AG04449 (cell line): ENCODE measurements at places on chromosomes 6 and 20.

- DNase-seq: no peak
Observed at GRCh38 chr20:41769592-41770018, 151.4 kb upstream of the CHD6 start.

- no peak for DNase-seq
Observed at GRCh38 chr6:56361812-56362211, 114.4 kb upstream of the COL21A1 start.

DNA sequence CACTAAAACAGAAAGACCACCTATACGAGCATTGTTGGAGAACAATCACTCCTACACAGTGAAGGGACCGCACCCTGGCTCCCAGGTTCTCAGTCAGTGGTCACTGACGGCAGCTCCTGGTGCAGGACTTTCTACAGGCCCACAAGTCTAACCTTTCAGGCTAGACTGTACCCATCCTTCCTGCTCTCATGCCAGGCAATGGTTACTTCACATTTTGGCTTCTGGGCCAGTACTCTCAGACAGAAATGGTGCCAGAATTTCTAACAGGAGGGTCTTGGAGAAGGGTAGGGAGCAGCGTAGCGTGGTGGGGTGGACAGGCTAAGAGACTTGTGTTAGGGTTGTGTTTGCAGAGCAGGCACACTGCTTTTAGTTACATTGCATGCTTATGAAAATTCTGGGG, 12.1 kb downstream of the TOMM34 start:
- DNase-seq: no peak

- DNase-seq: peak; percentile 41
Observed at GRCh38 chr6:44898296-44898930, 429.7 kb upstream of the RUNX2 start.

DNA sequence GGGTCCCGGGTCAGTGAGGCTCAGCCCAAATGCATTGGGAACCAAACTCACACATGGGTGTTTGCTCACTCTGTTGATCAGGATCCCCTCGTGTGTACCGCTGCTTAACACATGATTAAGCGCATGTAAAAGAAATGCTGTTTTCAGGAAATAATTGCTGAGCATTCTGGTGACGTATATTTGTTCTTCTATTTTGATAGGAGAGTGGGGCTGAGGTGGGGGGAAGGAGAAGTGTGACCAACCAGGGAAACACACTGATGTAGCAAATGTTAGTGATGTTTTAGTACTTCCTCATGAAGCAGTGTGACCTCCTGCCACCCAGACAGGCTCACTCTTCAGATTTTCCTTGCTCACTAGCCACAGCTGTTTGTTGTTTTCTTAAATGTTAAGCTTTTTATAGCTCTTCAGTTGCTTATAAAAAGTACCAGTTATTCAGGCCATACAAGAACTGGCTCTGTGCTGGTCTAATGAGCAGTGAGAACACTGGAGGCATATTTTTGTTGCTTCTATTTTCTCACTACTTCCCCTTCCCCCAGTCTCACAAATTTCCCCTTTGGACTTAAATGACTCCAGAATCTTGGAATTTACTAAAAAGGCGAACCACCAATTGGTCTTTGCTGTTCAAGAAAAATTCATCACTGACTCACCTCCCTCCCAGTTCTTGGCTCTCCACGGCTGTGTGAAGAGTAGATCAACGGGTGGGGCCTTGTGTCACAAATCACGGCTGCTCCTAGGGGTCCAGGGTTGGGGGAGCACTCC, 79.2 kb upstream of the BACH2 start:
- DNase-seq: peak; percentile 59

- DNase-seq: no peak
Observed at GRCh38 chr20:57111028-57111373, 155.4 kb downstream of the BMP7 start.

DNA sequence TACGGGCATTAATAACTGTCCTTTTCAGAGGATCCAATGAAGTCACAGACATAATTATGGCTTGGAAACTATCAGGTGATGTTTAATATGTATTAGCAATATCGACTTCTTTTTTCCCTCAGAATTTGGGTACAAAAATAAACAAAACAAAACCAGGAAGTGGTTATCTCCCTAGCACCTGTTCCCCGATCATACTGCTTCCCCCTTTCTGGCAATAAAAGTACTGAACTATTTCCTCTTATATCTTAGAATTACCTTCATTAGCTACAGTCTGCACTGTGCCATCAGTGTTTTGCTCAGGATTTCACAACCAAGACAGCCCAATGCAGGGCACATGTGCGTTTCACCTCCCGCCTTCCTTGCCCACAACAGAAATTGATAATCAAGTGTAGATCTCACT, 216.9 kb upstream of the BTBD3 start:
- DNase-seq: no peak

DNA sequence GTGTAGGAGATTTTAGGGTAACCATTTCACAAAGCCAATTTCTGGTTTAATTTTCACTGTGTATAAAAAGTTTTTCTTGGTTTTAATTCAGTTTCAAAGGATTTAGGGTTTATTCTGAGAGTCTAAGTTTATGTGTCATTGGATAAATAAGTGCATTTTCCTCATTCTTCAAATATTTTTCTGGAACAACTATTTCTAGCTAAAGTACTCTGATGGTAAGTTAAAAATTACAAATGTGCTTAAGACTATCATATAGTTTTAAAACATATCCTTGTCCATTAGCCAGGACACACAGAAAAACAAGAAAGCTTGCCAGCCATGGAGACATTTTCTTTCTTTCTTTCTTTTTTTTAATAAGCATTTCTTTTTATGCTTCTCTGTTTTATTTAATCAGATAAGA, 333.0 kb downstream of the RFPL4B start:
- no peak for DNase-seq

DNA sequence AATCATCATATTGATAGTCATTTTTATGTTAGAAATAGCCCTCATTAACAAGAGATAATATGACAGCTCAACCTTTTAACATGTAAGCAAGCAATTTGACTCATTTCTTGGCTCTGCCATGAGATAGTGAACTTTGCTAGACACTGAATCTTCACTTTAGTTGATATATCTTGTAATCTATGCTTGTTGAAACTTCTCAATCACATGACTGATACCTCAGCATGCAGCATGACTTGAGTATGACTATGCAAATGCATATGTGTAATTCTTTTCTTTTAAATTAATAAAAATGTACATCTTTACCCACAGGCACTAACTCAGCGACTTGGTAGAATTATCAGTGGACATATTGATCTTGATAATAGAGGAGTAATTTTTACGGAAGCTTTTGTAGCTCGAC, 6.6 kb downstream of the UFL1 start:
- DNase-seq: no peak

GRCh38 chr20:51020657-51021056, 2.2 kb downstream of the KCNG1 start:
- DNase-seq: no peak

- no peak for DNase-seq
Observed at GRCh38 chr6:37406726-37407341, 26.2 kb upstream of the CMTR1 start.

- no peak for DNase-seq
Observed at GRCh38 chr6:91273729-91274128, 686.9 kb upstream of the MAP3K7 start.

DNA sequence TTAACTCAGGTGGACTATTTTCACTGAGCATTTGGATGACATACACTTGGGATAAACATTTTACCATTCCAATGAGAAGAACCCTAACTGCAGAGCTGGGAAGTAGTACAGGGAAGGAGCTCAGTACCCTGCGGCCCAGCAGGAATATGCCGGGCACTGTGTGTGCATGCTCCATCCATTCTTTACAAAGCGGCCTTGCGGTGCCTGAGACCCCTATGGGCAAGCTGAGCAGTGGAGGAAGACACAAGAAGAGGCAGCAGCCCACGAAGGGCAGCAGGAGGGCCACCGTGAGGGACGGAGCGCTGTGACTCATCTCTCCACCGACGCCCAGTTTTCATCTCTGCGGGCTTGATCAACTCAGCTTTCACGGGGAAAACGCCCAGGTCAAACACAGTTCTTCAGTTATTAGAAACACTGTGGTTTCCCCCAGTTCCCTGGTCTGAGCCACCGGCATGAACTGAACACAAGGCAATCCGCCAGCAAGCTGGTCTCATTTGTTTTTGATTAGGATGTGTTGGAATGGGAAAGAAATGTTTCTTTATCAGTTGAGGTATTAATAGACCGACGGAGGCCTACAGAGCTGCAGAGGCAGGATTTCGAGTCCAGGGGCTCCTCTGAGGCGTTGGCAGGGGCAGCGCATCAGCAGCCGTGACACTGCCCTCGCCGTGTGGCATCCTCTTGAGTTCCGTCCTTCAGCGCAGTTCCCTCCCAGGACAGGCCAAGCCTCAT, 44.9 kb downstream of the IRF4 start:
- DNase-seq: no peak

- no peak for DNase-seq
Observed at GRCh38 chr6:53699462-53699861, 33.9 kb upstream of the KLHL31 start.

GRCh38 chr6:18595774-18596530, 208.8 kb downstream of the RNF144B start:
- peak; percentile 16 for DNase-seq

- DNase-seq: no peak
Observed at GRCh38 chr6:3075772-3076113, 7.4 kb downstream of the RIPK1 start.

- peak; percentile 89 for DNase-seq
Observed at GRCh38 chr6:2157441-2158127, 87.8 kb downstream of the GMDS start.

DNA sequence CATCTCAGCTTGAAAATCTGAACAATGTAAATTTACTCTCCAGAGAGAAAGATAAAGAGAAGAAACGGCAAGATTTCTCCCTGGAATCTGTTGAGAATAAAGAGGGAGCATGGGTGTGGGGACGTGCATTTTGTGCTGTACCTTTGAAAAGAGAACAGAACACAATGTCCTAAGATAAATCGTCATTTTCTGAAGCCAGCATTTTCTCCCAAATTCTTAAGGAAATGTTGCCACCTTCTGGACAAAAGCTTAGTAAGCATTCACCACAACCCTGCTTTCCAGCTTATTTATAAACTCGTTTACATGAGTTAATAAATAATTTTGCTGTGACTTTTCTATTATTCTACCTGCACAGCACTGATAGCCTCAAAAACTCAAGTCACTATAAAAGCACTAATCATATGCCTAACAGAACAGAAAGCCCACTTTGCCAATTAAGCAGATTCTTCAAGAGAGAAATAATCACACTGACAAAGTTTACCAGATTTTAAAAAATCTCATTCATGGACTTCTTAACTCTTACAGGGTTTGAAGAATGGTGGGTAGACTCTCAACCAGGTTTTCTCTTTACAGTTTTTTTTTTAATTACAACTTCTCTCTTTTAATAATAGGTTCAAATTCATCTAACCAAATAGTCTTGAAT, 155.8 kb downstream of the MBOAT1 start:
- DNase-seq: peak; percentile 12

GRCh38 chr20:7094438-7094997, 327.0 kb downstream of the BMP2 start:
- DNase-seq: no peak

GRCh38 chr20:51978070-51978501, 175.8 kb upstream of the SALL4 start:
- DNase-seq: no peak

DNA sequence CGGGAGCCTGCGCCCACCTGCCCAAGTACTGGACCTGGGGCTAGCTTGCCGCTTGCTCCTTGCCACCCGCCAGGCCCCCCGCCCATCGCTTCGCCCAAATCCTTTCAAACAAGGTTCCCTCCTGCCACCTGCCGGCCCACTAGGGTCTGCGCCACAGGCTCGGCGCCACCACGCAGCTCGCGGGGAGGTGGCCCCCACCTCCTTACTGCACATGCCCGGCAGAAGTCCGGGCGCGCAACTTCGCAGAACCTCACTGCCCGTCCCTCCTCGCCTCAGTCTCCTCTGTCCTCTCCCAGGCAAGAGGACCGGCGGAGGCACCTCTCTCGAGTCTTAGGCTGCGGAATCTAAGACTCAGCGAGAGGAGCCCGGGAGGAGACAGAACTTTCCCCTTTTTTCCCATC, 11.2 kb downstream of the GNAS-AS1 start:
- no peak for DNase-seq

DNA sequence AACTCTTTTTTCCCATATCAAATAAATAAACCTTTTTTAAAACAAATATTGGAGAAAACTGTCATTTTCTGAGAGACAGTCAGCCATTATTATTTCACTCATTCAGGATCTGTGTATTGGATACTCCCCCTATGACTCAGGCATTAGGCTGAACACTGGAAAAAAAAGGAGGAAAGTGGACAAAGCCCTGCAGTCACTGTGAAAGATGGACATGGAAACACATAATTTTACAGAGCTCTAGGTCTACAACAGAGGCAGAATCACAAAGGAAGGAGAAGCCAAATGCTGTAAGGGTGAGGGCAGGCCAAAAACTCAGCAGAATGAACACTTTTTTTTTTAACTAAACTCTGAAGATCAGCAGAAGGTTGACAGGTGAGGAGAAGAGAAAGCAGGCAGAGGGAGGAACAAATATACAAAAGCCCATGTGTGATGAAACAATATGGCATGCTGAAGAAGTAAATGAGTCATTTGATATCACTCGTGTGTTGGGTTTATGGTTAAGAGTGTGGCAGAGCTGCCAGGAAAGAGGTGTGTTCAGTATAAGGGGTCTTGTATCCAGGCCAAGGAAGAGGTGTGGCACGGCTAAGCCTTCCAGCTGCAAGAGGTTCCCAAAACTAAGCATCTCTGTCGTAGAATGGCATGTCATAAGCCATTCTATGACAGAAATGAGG, 39.1 kb downstream of the EPB41L2 start:
- DNase-seq: no peak

- DNase-seq: no peak
Observed at GRCh38 chr20:20603339-20603990, 109.0 kb downstream of the RALGAPA2 start.

DNA sequence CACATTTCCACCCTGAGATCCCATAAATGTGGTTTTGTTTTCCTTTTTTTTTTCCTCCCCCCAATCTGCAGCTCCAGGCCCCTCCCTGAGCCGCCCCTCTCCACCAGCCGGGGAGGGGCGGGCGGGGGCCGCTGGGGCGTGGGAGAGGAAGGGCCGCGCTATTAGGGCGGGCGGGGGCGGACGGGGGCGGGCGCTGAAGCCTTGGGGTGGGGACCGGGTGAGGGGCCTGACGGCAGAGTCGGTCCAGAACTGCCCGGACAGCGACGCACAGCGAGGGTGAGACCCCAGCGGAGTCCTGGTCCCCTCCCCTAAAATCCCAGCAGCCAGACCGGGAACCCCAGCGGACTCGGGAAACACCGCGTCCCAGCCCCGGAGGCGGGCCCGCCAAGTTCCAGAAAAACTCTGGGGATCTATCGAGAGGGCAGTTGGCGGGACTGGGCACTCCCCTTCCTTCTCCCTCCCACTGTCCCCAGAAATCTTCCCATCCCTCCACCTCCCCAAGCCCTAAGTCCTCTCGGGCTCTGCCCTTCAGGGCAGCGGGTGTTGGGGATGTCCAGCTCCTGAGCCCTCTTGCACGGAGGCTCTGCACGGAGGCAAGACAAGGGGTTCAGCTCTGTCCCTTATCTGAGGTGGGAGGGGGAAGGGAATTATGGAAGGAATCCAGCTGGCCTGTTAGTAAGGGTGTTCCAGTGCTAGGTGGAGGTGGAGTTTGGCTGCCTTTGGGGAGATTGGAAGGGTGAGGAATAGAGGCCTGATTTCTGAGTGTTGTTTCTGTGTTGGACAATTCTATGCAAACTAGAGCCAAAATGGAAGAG, at the start of gene PRICKLE4:
Gene PRICKLE4 (plus strand): TSS at position 232 of the 815 bp plus-strand sequence. CDS start 2,692 bp downstream, outside the sequence.
- DNase-seq: no peak

GRCh38 chr6:160494576-160494975, 146.4 kb downstream of the SLC22A3 start:
- no peak for DNase-seq
